ENCODE measurements at places on chromosomes 11 and 22.

DNA sequence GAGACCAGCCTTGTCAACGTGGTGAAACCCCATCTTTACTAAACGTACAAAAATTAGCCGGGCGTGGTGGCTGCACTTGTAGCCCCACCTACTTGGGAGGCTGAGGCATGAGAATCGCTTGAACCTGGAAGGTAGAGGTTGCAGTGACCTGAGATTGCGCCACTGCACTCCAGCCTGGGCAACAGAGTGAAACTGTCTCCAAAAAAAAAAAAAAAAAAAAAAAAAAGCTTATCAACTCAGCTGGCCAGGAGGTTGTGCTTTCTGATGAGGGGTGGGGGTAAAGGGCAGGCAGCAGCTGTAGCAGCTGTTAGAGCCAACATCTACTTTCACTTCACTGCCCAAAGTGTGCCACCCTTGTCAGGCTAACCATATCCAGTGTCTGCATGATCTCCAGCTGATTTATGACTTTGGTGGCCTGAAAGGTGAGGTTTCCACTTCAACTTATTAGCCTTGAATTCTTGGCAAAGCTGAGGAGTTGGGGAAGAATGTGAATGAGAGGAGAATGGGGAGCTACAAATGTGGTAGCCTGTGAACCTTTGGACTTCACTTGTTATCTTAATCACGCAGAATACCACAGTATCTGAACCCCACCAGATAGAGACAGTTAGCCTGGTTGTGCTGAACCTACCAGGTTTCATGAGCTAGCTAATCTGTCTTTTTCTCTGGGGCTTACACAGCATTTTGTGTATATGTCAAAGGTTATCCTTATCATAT is 19.6 kb downstream of the RNF121 start:
- no peak for DNase-seq

DNA sequence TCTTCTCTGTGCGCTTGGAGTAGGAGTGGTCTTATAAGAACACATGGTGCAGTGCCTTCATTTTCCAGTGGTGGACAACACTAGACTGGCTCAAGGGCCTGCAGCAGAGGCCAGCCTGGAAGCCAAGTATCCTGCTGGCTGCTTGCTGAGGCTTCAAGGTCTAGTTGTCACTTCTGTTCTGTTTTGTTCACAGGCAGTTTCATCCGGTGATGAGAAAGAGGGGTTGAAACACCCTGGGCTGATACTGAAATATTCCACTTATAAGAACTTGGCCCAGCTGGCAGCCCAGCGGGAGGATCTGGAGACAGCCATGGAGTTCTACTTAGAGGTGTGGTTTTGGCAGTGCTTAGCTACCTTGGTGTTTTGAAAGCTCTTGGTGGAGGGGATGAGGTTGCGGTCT is 29.8 kb downstream of the CABIN1 start:
- no peak for DNase-seq

- no peak for DNase-seq
Measured at GRCh38 chr11:46888636-46889035, 29.7 kb downstream of the LRP4 start.

- no peak for DNase-seq
Measured at GRCh38 chr22:27873472-27873871, 45.6 kb downstream of the PITPNB start.

GRCh38 chr11:2330696-2331095 is 28.9 kb downstream of the TSPAN32 start:
- DNase-seq: no peak

DNA sequence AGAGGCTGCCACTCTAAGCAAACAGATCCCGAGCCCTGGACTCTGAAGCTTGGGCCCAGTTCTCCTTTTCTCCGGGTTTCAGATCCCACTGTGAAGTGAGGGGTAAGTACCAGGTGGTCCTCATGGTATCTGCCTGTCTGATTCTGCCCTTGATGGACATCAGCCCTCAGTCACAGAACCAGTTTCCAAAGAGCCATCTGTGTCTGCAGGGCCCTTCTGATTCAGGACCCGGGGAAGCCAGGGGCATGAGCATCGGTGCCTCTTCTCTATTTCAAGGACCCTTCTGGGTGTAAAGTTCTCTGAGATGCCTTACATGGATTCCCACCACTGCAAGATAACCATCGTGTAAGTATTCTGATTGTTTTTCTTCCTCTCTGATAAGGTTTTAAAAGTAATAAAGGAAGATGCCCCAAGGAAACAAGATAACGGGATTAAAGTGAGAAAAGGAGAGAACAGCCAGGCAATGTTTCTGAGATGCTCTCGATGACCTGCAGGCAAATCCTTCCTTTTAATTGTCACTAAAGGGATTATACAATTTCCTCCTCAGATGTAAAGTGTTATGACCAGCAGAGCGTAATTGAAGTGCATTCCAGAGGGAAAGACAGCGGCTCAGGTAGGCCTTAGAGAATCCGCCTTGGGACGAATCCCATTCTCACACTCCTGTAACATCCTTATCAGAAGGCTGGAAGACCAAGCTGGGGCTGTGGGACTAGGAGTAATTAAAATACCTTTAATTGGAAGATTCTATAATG is 924.3 kb downstream of the TBC1D22A start:
- no peak for DNase-seq

GRCh38 chr22:27204280-27204679 is 546.9 kb downstream of the MIAT start:
- no peak for DNase-seq

- no peak for DNase-seq
Measured at GRCh38 chr11:79957702-79958101, 516.9 kb upstream of the TENM4 start.

GRCh38 chr22:18091478-18091877 is 13.7 kb downstream of the PEX26 start:
- DNase-seq: no peak

DNA sequence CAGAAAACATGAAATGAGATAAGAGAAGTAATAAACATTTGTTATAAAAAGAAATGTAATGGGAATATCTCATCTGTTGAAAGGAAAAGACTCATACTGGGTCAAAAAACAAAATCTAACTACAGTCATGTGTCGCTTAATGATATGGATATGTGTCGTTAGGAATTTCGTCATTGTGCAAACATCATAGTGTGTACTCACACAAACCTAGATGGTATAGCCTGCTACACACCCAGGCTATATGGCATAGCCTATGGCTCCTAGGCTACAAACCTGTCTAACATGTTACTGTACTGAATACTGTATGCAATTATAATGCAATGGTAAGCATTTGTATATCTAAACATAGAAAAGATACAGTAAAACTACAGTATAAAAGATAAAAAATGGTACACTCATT is 89.8 kb upstream of the ZC3H12C start:
- no peak for DNase-seq

DNA sequence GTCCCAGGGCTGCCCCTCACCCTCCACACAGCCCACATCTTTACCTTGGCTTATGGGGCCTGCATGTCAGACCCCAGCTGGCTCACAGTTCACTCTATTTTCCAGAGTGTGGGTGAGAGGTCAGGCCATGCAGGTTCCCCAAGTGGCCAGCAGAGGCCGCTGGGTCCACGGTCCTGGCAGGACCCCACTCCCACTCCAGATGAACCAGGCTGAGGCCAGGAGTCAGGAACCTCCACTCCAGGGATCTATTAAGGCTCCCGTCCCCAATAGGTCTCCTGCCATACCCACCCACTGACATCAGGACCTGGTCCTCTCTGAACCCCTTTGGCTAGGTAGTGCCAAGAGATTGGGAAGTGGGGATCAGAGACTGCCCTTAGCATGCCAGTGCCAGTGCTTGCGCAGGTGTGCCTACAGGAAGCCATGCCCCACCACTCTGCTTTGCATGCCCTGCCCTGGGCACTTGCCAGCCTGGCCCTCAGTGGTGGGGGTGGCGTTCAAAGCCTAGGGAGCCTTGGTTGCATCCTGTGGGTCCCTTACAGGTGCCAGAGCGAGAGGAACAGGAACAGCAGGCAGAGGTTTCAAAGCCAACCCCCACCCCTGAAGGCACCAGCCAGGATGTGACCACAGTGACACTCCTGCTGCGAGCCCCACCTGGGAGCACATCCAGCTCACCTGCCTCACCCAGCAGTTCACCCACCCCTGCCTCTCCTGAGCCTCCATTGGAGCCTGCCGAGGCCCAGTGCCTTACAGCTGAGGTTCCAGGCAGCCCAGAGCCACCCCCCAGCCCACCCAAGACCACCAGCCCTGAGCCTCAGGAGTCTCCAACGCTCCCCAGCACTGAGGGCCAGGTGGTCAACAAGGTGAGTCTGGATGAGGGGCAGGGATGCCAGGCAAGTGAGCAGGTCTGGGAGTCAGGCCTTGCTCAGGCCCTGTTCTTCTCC is 8.3 kb downstream of the SMTN start:
- DNase-seq: peak; percentile 32

GRCh38 chr22:39491696-39492095 is 10.4 kb upstream of the MIEF1 start:
- no peak for DNase-seq

- DNase-seq: no peak
Measured at GRCh38 chr11:45288339-45288738, 2.2 kb upstream of the SYT13 start.

- DNase-seq: no peak
Measured at GRCh38 chr11:36123336-36124101, 165.7 kb downstream of the COMMD9 start.
